CD4-positive, alpha-beta T cell treated with Interleukin-21 for 1 hour (primary cell): ENCODE measurements at places on chromosomes 4 and X.

DNA sequence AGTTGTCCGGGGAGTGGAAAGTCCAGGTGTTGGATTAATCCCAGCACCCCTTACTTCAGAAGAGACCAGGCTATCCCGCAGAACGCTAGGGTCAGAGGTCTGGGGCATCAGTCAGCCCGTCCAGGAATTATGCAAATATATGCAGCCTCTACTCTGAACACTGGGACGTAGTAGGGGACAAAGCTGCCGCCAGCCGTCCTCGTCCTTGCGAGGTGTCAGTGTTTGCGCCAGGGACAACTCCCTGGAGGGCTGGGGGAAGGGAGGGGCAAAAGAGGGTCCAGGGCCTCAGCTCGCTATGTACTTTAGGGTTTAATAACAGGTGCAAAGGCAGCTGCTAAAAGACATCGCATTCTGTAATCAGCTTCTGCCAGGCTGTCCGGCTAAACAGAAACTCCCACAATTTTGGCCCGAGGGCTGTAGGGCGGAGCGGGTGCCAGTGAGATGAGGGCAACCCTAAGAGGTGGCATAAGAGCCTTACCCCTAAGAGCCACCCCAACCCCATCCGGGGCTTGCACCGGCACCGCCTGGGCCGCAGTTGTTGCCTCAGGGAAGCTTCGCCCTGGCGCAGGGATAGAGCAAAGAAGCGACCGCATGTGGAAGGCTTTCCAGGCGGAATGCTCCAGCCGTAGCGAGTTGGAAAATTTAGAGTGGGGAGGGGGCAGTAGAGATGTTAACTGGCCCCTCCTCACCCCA, 8.4 kb downstream of the HAND2 start:
- DNase-seq: no peak

DNA sequence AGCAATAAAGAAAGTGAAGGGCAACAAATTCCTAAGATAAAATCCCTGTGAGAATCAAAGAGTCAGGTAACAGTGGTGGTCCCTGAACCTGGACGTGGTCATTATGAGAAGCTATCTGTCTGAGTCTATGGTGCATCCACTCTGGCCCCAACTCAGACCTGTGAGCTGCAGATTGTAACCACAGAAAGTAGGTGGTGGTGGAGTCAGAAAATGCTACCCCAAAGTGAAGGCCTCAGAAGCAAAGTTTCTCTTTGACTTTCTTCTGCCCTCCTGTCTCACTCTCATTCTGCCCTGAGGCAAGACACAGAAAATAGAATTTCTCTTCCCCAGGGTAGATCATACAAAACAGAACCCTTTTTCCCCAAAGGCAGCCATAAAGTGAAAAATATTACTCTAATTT, 84.1 kb upstream of the NEIL3 start:
- no peak for DNase-seq

DNA sequence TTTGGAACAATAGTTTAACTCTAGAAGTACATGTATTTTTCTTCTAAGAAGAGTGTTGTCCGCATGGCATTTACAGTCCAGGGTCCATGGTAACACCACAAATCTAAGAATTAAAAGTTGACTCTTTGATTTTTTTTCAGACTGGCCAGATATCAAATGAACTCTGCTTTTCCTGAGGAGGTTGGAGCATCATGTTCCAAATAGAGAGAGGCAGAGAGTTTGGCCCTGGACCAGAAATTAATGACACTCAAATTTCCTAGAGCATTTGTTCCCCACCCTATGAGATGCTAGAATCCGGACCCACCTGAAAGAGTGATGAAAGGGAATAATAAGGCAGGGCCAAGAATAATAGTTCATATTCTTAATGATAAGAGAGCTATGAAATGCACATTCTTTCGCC, 47.0 kb upstream of the NAP1L5 start:
- no peak for DNase-seq

- DNase-seq: no peak
Observed at GRCh38 chr4:2059046-2059725, at the start of gene NAT8L. Gene NAT8L (plus strand): TSS chr4:2059327. CDS start chr4:2059512, 185 bp downstream.

DNA sequence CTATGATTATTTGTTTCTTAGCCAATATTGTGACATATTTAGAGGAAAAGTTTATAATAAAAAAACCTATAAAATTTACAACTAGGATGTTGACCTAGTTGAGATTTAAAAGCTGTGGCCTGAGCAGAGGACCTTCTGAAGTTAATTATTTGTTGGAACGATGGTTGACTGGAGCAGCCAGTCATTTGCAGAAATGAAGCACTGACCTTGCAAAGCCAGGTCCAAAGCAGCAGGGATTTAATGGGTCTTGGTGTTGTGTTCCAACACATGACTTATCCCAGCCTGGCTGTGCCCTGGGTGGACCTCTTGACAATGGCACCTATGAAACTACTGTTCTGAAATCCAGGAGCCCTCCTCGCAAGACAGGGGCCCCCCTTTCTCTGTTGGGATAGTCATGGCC, 235.2 kb downstream of the FRAS1 start:
- DNase-seq: no peak

DNA sequence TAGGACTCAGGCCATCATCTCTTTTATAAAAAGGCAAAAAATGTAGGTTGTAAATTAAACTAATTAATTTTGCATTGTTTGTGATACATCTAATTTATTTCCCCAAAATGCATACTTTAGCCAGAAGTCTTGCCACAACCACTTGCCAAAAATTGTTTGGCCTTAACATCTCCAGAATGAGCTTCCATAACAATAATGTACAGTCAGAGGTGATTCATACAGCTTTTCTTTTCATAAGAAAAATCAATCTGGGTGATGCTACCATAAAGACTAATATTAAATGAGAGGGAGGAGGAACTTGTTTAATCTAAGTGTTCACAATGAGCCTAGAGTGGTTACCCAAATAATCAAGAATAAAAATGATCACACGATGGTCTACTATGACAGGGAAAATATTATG, 59.3 kb downstream of the AMMECR1 start:
- DNase-seq: no peak
